ENCODE measurements at places on chromosomes 5 and 9.

DNA sequence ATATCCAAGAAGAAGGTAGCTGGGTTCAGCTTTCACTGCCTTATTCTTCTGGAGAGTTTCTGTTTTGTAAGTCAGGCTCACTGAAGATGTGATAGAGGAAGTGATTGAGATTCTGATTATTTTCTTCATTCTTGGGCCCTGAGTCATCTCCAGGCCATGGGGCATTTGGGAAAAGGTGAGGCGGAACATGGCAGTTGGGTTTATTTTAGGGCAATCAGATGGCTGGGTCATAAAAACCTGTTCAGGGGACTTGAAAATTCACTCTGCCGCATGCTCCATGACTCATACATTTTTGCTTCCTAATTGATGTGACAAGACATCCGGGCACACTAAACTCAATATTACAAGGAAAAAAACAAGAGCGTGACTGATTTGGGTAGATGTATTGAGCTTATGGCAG lies 265.7 kb upstream of the KLF4 start:
- peak; percentile 58 for DNase-seq

DNA sequence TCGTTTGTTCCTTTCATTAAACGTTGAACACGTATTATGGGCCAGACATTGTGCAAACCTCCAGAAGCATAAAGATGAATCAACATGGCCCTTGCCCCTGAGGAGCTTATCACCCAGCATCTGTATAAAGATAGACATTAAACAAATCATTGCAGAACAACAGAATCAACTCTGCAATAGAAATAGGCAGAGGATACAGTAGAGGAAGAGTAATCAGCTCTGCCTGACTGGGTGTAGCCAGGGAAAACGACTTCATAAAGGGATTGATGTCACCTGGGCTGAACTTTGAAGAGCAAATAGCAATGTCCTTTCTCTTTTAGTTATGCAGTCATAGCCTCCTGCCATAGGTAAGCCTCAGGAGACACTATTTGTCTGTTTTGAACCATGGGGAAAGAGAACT lies 13.4 kb downstream of the RGS7BP start:
- DNase-seq, result no peak

DNA sequence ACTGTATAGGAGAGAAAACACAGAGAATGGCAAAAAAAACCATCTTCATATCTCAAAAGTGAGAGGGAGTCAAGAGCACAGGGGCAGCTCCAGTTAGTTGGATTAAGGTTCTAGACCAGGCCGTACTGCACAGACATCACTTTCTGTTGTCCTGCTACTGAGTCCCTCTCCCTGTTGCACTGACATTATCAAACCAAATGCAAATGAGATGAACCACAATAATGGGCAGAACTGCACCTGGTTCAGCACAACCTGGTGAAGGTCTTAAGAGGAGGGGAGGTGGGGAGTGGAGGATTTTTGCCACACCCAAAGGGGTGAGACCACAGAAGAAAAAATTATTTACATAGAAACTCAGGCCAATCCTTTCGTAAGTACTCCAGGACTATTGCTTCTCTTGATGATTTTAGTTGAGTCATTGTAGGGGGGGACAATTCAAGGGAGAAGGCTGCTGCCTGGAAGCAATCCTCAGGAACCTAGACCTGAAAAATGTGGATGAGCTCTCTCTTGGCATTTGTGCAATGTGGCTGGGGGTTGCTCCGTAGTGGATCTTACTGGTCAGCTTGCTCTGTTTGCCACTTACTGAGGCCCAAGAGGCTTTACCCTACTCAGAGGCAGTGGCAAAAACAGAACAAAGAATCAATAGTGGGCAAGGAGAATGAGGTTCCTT lies 94.5 kb upstream of the PPP1R2B start:
- no peak for DNase-seq

DNA sequence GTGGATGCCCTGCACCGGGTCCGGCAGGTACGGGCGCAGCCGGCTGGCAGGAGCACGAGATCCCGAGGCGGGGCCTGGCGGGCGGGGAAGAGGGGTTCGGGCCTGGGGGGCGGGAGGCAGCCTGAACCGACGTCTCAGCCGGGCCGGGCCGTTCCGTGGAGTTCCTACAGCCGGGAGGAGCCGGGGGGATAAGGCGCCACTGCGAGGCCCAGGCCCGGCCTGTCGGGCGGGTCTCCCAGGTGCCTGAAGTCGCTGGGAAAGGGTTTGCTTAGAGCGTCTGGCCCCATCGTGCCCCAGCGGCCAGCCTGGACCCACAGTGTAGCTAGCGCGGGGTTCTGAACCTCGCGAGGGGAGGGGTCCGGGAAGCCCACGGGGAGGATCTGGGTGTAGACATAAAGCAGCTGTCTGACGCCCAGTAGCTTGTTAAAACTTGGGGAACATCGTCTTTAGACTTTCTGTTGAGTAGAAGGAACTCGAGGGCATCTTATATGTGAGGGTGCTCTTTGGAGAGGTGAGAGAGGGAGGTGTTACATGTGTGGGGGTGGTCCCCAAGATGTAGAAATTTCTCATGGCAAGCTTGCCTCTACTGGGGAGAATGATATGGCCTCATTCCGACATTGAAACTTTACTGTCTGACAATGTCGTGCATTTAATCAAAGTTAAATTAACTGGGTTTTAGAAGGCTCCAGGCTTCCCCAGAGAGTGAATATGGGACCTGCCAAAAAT lies 524 bp downstream of the FUBP3 start:
- DNase-seq, result no peak

GRCh38 chr9:72151104-72151503 lies 1.9 kb downstream of the GDA start:
- DNase-seq, result no peak

DNA sequence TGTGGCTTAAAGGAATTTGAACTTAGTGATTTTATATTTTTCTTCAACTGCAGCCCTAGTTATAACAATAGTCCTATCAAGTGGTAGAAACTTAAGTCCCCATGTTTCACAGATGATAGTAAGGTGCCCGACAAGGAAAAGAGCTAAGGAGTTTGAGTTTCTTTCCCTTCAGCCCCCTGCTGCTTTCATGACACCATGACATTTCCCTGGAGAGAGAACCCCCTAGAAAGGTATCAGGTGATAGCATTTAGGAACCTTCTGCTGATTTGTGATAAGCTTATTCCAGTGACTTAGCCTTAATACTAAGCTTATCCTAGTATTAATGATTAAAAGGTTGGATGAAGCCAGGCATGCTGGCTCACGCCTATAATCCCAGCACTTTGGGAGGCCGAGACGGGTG lies 623.8 kb upstream of the TYRP1 start:
- DNase-seq, result no peak

GRCh38 chr9:119003201-119003611 lies 366.0 kb downstream of the BRINP1 start:
- peak; percentile 66 for DNase-seq

DNA sequence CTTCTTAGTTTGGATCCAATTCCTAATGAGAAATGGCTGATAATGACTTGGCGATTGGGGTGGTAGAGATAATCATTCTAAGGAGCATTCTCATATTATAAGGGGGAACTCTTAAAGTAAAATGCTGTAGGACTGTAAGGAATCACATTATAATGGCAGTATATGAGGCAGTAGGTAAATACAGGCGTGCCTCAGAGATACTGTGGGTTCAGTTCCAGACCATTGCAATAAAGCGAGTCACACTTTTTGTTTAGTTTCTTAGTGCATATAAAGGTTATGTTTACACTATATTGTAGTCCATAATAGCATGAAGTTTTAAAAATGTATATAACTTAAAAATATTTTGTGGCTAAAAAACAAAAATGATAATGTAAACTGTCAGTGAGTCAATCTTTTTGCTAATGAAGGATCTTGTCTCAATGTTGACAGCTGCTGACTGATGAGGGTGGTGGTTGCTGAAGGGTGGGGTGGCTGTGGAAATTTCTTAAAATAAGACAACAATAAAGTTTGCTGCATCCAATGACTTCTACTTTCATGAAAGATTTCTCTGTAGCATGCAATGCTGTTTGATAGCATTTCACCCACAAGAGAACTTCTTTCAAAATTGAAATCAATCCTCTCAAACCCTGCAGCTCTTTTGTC lies 15.8 kb downstream of the NMUR2 start:
- DNase-seq, result no peak

- DNase-seq, result no peak
These were observed 8.2 kb upstream of the GRAMD2B start for GRCh38 chr5:126414874-126415502.

DNA sequence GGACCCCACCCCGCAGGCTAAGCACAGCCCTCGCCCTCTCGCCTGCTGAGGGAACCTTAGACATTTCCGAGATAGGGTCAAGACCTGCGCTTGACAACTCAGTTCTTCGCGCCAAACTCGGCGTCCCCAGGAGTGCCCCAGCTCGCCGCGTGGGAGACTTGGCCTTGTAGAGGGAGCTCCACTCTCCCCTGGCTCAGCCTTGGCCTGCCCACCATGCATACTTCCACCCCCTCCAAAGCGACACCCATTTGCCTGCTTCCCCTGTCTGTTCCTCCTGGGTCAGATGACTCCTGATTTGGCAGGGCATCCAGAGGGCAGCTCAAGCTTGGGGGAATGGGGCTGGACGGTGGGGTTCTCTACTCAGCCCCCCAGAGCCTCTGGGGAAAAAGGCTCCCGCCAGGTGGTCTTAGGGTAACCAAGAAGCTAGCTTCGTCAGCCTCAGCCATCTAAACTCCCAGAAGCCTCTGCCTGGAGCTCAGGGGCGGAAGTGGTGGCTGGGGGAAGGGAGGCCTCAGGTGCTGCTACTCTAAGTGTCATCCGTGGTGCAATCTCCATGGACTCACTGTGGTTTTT lies 560 bp downstream of the DOCK2 start:
- DNase-seq, result no peak

DNA sequence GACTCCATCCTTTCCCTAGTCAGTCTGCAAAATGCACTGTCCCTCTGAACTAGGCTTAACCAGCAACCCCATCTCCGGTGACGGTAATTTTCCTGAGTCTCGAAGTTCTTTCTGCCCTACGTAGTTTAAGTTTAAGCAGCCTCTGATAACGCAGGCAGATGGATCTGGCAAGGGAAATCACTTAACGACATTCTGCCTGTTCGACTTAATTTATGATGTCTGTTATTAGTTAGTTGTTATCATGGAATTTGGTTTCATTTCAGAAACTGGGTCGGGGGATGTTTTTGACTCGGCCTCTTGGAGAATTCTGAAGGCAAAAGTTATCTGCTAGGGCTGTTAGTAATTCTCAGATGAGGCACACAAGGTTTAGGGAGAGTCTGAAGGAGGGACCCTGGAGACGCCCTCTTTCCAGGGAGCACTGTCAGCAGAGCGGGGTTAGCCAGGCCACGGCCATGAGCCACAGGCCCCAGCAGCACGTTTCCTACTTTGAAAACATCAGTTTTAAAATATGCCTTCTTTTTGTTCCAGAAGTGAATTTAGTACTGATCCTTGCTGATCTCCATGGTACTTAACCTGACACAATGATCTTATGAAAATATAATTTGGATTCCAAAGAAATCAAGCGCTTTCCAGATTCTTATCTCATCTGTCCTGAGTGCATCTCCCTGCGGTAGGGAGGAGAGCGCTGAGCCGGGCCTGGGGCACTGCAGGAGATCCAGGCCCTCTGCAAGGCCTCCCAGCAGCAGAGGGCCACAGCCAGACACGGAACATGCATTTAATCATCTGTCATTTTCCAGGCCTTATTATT lies 171.0 kb upstream of the OTULINL start:
- DNase-seq, result no peak

DNA sequence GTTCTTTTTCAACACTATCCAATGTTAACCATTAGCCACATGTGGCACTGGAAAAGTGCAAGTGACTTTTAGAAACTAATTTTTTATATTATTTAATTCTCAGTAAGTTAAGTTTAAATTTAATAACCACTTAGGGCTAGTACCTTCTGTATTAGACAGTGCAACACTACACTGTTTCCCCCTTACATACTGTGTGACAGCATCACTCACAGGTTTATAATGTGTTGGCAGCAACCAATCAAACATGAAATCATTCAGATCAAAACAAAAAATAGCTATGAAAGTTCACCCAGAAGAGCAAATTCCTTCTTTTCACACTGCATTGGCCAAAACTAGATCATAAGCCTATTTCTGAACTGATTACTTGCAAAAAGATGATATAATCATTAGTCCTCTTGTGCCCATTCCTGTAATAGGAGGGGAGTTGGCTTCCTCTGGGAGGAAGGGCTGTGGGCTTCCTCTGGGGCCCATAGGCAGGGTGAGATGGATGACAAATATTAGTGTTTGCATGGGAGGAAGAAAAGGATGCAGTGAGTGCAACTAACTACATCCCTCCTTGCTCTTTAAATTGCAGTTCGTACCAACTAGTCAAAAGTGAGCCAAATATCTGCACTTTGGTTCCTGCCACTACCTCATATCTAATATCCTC lies 708.1 kb upstream of the RGMB start:
- no peak for DNase-seq

DNA sequence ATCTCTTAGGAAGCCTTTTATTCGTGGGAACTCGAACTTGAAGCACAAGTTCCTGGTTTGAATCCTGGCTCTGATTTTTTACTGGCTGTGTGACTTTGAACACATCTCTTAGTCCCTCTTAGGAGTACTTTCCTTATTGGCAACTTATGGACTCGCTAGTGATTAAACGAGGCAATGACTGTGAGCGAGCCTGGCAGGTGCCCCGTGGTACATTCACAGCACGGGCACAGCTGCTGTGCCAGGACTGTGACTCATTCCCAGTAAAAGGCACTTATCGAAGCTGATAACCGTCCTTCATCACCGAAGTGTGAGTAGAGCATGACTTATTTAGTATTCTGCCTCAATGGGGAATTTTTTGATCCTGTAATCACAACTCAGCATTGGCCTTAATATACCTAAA lies 22.7 kb downstream of the CFAP90 start:
- DNase-seq, result no peak

- DNase-seq, result peak; percentile 92
These were observed 20.7 kb downstream of the PTPN3 start for GRCh38 chr9:109477258-109478050.

- DNase-seq, result no peak
These were observed 22.6 kb upstream of the SARDH start for GRCh38 chr9:133760713-133761290.

All from kidney glomerular epithelial cell (primary cell).